ENCODE measurements at places on chromosomes 7 and 10. TPM values are rescaled to one million over a fixed set of nuclear protein-coding genes. Genes with fewer than 3 reads are reported as not detected.

DNA sequence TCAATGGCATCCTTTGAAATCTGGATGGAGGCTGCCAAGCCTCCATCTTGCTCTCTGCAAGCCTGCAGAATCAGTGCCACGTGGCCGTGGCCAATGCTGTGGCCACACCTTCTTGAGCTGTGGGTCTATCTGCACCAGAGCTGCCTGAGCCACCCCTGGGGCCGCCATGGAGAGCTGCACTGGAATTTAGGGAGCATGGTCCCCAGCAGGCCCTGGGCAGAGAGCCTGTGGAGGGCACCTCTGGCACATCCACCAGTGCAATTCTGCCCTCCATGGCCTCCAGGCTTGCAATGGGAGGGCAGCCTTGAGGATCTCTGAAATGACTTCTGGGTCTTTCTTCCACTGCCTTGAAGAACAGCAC, 55.6 kb upstream of the NKX6-2 start:
- no peaks in the 10 kb centered on the region for H3K4me1 ChIP-seq
- peaks cover 33% of the 10 kb centered on the region for H3K27me3 ChIP-seq
- H3K36me3 ChIP-seq, result peaks cover 3% of the 10 kb centered on the region
- DNase-seq, result no peak
- H3K27ac ChIP-seq, result no peak overlapping the region
- no peak overlapping the region for H3K4me3 ChIP-seq

GRCh38 chr10:93124580-93125318, 51.1 kb downstream of the CYP26A1 start:
- H3K4me1 ChIP-seq, result no peaks in the 10 kb centered on the region
- peaks cover 3% of the 10 kb centered on the region for H3K36me3 ChIP-seq
- H3K27ac ChIP-seq, result no peak overlapping the region
- DNase-seq, result no peak

DNA sequence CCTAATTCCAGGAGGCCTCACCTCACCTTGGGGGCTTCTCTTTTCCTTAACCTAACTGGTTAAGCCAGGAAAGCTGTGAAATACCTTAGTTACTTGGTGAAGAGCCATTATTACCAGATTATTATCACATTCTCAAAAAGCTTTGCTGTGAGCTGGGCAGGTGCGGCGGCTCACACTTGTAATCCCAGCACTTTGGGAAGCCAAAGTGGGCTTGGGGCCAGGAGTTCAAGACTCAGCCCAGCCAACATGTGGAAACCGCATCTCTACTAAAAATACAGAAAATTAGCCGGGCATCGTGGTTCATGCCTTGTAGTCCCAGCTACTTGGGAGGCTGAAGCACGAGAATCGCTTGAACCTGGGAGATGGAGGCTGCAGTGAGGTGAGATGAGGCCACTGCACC, 102.4 kb upstream of the KLF6 start:
- no peak for DNase-seq
- H3K4me3 ChIP-seq, result peak overlapping the region; percentile 33
- no peaks in the 10 kb centered on the region for H3K27me3 ChIP-seq
- H3K36me3 ChIP-seq, result no peaks in the 10 kb centered on the region
- H3K27ac ChIP-seq, result peak overlapping the region; percentile 98

DNA sequence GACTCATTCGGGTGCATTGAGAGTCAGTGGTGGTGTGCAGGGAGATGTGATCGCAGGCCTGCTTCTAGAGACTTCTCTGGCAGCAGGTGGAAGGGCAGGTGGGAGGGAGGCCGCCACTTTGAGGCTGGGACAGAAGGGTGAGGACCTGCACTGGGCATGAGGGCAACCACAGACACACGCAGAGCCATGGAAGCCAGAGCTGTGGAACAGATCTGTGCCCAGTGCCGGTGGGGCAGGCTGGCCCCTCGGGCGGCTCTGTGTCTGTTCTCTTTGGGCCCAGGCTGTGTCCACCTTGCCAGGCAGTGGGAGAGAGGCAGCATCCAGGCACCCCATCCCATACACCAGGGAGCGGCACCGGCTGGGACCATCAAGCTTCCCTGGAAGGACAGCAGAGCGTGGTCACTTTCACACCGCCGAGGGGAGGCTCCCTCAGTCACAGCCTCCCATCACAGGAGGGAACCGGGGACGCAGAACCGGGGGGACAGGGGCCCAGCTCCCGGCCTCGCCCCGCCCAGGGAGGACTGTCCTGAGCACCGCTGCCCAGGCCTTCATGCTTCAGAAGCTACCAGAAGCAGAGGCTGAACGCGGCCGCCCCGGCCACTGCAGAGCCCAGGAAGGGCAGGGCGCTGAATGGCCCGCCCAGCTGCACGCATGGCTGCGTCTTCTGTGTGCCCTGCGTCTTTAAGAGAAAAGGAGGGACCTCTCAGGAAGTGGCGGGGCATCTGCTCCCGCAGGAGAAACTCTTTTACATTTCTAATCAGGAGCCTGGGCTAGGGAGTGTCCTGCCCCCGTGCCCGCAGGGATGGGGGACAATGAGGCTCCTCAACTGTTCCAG, 32.1 kb downstream of the EN2 start:
- H3K27me3 ChIP-seq, result peaks cover 37% of the 10 kb centered on the region
- H3K4me1 ChIP-seq, result peaks cover 12% of the 10 kb centered on the region
- DNase-seq, result no peak
- H3K4me3 ChIP-seq, result peak overlapping the region; percentile 66
- no peak overlapping the region for H3K27ac ChIP-seq
- H3K36me3 ChIP-seq, result peaks cover 5% of the 10 kb centered on the region

DNA sequence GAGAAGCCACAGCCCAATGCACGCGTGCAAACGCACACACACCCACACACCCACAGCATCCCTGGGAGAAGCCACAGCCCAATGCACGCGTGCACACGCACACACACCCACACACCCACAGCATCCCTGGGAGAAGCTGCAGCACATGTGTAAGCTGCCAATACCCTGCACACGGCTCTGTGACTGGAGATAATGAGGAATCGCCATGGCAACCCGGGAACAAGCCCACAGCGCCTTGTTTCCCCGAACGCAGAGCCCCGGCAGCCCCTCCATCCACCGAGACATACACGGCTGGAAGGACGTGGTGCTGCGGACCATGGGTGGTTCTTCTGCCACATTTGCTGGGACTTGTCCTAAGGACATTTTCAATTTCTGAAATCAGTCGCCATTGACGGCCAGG, 221.3 kb downstream of the PTPRN2 start:
- no peaks in the 10 kb centered on the region for H3K27me3 ChIP-seq
- DNase-seq, result peak; percentile 43
- H3K4me1 ChIP-seq, result no peaks in the 10 kb centered on the region

SH2D4B gene
- not detected for total RNA-seq

DNA sequence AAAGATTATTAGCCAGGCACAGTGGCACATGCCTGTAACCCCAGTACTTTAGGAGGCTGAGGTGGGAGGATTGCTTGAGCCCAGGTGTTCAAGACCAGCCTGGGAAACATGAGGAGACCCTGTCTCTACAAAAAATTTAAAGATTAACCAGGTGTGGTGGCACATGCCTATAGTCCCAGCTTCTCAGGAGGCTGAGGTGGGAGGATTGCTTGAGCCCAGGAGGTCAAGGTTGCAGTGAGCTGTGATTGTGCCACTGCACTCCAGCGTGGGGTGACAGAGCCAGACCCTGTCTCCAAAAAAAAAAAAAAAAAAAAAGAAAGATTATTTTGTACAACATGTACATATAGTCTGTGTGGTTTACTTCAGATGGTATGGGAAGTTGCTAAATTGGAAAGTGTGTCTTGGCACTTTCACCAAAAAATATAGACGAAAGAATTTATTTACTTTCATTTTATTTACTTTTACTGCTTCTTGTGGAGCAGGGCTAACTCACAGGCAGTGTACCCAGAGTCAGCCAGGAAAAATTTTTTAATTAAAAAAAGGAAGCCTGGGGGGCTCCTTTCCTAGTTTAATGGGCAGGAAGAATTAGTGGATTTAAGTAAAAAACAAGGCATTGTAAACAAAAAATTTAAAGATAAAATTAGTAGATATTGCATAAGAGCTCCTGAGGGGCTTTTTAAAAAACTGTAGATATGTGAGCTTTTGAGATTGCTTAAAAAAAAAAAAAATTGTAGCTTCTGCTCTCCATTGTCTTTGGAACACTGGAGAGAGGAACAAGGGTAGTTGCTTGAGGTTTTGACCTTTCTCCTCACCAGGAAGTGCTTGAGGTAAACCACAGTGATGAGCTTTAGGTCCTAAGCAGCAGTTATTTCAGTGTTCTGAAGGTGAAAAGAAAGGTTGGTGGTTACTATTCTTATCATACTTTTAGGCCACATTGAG, 44.6 kb upstream of the VDAC2 start:
- no peaks in the 10 kb centered on the region for H3K27me3 ChIP-seq
- H3K4me1 ChIP-seq, result peaks cover 10% of the 10 kb centered on the region
- no peak overlapping the region for H3K4me3 ChIP-seq
- DNase-seq, result no peak

DNA sequence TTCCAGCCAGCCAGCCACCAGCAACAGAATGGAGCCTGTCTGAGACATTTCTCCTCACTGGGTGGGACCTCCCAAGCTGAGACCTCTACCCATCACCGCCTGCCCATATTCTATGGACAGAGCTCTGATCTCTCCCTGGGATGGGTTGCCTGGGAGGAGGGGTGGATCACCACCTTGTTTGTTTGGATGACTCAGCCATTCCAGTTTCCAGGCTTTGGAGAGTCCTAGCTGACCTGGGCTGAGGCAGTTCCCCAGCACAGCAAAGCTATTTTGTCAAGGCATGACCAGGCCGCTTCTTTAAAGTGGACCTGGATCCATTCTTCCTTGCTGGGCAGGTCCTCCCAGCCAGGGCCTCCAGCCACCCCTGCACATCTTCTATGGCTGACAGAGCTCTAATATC, 982.3 kb downstream of the DNAJB9 start:
- H3K27me3 ChIP-seq, result no peaks in the 10 kb centered on the region
- no peaks in the 10 kb centered on the region for H3K4me1 ChIP-seq
- H3K27ac ChIP-seq, result no peak overlapping the region
- H3K36me3 ChIP-seq, result peaks cover 4% of the 10 kb centered on the region
- DNase-seq, result no peak
- no peak overlapping the region for H3K4me3 ChIP-seq

DNA sequence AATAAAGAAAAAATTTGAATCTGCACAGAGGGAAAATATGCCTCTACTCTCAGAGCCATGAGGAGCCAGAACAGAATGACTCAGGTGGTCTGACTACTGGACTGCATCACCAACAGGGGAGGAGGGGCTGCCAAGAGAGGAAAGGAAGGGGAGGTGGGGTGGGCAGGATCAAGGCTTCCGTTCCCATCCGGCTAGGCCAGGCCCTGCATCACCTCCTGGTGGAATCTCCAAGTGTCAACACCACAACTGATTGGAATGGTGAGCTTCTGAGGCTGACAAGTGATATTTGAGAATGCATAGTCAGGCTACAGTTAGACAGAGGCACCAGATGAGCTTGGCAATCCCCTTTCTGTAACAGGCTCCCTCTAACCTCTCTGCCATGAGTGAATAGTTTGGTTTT, 10.4 kb upstream of the GPR26 start:
- H3K4me1 ChIP-seq, result no peaks in the 10 kb centered on the region
- H3K36me3 ChIP-seq, result no peaks in the 10 kb centered on the region
- no peak overlapping the region for H3K4me3 ChIP-seq

Data from chondrocyte (in vitro differentiated cells).